ENCODE measurements at places on chromosomes 5 and 9.

- H3K27me3 ChIP-seq, result no peaks in the 10 kb centered on the region
- H3K4me1 ChIP-seq, result peaks cover 35% of the 10 kb centered on the region
- H3K27ac ChIP-seq, result peak within 1 kb of the TSS; percentile 92
- no peaks in the 10 kb centered on the region for H3K36me3 ChIP-seq
Observed at GRCh38 chr9:27529316-27530278, at the start of gene MOB3B. Gene MOB3B (minus strand): TSS chr9:27529814. CDS start chr9:27455550, 74,264 bp downstream.

- no peak overlapping the region for H3K4me3 ChIP-seq
- H3K36me3 ChIP-seq, result peaks cover 10% of the 10 kb centered on the region
- no peaks in the 10 kb centered on the region for H3K27me3 ChIP-seq
- no peaks in the 10 kb centered on the region for H3K4me1 ChIP-seq
- no peak for DNase-seq
Observed at GRCh38 chr9:133771486-133772482, 33.6 kb upstream of the SARDH start.

- H3K27ac ChIP-seq, result no peak overlapping the region
- no peak overlapping the region for H3K4me3 ChIP-seq
- no peaks in the 10 kb centered on the region for H3K27me3 ChIP-seq
- no peaks in the 10 kb centered on the region for H3K4me1 ChIP-seq
Observed at GRCh38 chr5:66354422-66354821, 210.3 kb downstream of the SREK1 start.

DNA sequence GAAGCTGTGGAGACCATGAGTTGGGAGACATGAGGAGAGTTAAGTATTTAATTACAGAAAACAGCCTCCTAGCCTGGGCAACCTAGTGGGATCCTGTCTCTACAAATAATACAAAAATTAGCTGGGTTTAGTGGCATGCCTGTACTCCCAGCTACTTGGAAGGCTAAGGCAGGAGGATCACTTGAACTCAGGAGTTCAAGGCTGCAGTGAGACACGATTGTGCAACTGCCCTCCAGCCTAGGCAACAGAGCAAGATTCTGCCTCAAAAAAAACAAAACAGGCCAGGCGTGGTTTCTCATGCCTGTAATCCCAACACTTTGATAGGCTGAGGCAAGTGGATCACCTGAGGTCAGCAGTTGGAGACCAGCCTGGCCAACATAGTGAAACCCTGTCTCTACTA lies 52.6 kb downstream of the AQP7 start:
- H3K27ac ChIP-seq, result peak overlapping the region; percentile 33
- H3K36me3 ChIP-seq, result peaks cover 42% of the 10 kb centered on the region
- no peak overlapping the region for H3K4me3 ChIP-seq
- peaks cover 19% of the 10 kb centered on the region for H3K4me1 ChIP-seq
- DNase-seq, result no peak

- H3K4me3 ChIP-seq, result no peak overlapping the region
- no peak for DNase-seq
- no peaks in the 10 kb centered on the region for H3K4me1 ChIP-seq
- H3K27me3 ChIP-seq, result no peaks in the 10 kb centered on the region
Observed at GRCh38 chr9:87834357-87834756, 48.3 kb upstream of the SPATA31E1 start.

Data from thyroid gland (tissue), 4 donors.